ENCODE measurements at places on chromosomes 7 and 10.
A peak's percentile ranks its signal among the peaks of the same experiment; 100 is the strongest.

DNA sequence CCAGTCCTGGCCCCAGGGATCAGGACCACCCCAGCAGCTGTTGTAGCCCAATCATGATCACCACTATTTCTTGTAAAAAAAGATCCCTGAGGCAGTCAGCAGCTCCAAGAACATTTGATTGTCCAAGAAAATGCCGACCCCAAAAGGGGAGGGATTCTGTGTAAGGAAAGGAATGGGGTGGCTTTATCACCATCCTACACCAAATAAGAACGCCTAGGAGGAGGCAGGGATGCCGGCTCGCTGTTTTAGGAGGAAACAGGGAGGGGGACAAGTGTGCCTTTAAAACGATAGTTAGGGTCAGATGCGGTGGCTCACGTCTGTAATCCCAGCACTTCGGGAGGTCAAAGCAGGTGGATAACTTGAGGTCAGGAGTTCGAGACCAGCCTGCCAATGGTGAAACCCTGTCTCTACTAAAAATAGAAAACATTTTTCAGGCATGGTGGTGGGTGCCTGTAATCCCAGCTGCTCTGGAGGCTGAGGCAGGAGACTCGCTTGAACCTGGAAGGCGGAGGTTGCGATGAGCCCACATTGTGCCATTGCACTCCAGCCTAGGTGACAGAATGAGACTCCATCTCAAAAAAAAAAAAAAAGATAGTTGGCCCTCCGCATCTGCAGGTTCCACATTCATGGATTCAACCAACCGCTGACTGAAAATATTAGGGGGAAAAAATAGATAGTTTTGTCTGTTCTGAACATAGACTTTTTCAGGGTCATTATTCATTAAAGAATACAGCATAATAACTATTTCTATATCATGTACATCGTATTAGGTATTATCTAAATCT lies 63.6 kb downstream of the PDIA4 start:
- no peak for DNase-seq

- no peak for DNase-seq
These were observed 40.8 kb downstream of the ZNF467 start for GRCh38 chr7:149732611-149733010.

DNA sequence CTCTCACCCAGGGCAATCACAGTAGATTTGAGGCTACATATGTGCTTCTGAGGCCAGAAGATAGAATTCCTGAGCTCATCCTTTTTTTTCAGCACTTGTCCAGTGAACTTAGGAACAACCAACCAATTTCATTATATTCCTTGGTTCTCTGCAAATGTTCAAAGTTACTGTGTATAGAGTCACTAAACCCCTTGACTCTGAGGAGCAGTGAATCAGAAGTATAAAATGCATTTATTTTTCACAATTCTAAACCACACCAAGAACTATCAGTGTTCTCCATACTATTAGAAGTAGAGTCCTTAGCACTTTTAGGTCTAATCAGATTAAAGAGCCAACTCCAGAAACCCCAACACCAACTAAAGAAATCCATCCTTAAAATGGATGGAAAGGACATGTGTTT lies 19.6 kb upstream of the PAPSS2 start:
- no peak for DNase-seq

DNA sequence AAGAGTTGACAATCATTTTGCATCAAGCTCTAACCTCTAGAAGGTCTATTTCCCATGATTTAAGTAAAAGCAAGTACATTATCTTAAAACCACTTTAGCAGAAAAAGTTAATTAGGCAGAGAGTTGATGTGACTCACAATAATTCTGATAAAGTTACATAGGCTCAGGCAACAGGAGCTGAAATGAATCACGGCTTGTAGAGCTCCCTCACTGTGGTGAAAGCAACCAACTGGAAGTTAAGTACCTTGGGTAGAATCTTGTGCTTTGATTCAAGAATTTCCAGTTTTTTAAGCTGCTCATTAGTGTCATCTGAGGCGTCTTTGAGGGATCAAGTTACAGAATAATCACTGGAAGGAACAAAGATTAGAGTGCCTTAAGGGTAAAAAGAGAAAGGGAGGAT lies 68.9 kb upstream of the NFE2L3 start:
- DNase-seq, result no peak

- peak; percentile 64 for DNase-seq
These were observed 8.2 kb downstream of the MAFK start for GRCh38 chr7:1538544-1539180.

DNA sequence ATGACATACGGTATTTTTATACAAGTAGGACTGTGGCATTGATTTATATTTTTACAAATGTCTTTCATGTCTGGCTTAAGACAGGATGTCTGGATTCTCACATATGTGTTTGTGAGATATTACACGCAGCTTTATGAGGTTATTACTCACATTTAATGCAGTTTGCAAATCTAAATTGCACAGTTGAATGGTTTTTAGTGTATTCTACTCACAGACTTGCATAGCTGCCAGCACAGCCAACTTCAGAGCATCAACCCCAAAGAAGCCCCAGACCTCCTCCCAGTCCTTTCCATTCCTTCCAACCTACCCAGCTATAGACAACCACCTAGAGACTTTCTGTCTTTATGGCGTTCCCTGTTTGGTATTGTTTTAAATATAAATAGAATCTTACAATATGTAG lies 193.8 kb upstream of the SHH start:
- no peak for DNase-seq

Measured in urothelium cell line (cell line).